ENCODE measurements at places on chromosomes 2 and 18.

DNA sequence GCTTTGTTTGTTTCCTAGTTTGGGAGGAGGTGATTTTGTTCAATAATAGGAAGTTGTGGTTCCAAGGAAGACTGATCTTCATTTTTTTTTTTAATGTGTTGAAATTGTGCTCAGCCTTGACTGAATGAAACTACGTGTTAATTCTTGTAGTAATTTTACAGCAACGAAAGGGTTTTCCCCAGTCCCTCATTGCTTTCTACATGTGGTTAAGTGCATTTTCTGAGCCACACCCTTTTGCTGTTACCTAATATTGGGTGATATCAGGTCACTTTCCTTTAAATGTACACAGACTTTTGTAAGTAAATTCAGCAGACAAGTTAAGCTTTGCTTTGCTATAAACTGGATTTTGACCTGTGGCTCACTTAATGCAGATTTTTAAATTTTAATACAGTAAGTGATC, 73.6 kb downstream of the OTX1 start:
- no peak for DNase-seq

- DNase-seq, result no peak
Measured at GRCh38 chr2:101401906-101402305, 14.6 kb upstream of the CREG2 start.

DNA sequence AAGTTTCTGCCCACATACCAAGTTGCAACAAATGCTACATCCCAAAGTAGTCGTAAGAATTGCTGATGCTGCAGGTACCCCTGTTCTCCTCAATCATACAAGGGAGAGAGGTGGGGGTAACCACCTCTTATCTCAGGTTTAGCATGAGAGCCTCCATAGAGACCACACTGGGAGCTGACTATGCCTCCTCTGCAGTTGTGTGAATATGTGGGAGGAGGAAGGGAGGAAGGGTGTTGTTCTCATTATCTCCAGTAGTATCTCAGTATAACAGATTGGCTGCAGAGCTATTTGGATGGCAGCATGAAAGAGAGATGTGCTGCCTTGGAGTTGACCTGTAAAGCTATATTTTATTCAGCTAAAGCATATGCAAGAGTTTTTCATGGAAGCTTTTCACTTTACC, 690.7 kb downstream of the KCNJ3 start:
- DNase-seq, result no peak

- DNase-seq, result no peak
Measured at GRCh38 chr2:157746234-157746950, 117.7 kb upstream of the ACVR1C start.

- no peak for DNase-seq
Measured at GRCh38 chr2:176068419-176068832, 15.3 kb downstream of the EVX2 start.

GRCh38 chr2:237353215-237353614, 60.7 kb downstream of the COL6A3 start:
- DNase-seq, result no peak

DNA sequence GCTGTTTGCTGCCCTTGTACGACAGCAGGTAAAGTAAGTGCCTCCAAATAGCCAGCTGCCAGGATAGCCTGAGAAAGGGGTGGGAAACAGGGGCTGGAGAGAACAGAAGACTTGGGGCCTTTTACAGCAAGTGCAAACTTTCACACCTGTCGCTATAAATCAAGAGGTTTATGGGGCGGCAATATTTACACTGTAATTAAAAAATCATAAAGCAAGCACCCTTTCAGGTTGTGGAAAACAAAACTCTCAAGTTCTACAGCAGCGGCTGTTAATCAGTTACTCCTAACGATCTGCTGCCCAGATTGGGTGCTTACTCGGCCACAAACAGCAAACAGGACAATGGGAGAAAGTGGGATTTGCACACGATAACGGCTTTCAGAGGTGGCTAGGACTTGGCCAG, 359.5 kb upstream of the ETAA1 start:
- DNase-seq, result no peak

GRCh38 chr2:192775011-192775410, 580.3 kb upstream of the TMEFF2 start:
- no peak for DNase-seq

GRCh38 chr2:197309691-197310231, 819 bp downstream of the ANKRD44 start:
- DNase-seq, result no peak

DNA sequence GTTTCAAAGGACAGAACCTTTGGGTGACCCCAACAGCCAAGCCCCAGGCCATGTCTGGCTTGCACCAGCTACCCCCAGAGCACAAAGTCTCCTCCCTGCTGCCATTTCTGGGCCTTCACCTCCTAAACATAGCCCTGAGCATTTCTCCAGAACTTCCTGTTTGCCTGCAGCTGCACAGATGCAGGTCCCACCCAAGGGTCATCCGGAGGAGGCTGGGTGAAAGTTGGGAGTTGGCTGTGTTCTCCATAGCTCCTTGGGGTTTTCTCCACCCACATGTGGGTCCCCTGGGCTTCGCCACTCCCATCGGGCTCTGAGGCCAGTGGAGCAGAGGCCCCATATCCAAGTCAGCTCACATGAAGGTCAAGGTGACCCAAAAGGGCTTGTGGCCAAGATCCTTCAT, 4.3 kb downstream of the TNP1 start:
- no peak for DNase-seq

- DNase-seq, result no peak
Measured at GRCh38 chr2:227578642-227579041, 20.1 kb upstream of the SCYGR2 start.

DNA sequence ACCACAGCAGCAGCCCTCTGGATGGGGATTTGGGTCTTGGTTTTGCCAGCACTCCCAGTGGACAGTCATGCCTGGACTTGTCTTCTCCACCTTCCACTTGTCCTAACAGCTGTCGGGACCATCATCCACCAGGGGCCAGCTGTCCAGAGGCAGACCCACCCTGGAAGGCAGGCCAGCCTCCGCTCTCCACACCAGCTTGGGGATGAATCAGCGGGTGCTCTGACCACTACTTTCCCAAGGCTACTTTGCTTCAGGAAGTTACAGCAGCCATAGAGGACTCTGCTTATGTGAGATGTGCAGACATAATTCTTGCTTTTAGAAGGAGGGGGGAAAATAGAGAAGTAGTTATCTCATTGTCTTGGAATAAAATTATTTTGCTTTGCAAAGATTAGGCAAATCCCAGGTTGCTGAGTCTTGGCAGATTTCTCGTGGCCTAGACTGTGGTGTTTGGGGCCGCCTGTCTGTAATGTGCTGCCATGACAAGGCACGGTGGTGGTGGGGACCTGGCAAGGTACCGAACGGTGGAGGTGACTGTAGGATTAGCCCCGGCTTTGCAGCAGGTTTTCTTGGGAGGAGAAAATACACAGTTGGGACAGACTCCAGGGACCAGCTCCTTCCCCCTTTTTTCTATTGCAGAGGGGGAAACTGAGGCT, 148.7 kb downstream of the AGAP1 start:
- no peak for DNase-seq

DNA sequence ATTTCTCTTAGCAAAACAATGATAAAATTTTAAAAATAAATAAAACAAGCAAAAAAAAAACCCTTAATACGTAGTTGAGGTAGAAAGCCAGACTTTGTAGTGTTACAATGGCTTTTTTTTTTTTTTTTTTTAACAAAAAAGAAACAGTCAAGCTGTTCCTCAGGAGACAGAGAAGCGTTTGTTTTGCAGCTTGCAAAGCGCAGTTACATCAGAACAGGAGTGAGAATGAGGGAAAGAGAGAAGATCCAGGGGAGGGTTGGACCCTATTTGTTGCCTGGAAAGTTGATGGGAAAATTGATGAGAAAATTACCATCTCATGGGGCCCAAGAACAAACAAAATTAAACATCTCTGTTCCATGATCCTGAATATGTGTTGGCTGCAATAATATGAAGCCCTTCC, 146.5 kb downstream of the NETO1 start:
- DNase-seq, result no peak

DNA sequence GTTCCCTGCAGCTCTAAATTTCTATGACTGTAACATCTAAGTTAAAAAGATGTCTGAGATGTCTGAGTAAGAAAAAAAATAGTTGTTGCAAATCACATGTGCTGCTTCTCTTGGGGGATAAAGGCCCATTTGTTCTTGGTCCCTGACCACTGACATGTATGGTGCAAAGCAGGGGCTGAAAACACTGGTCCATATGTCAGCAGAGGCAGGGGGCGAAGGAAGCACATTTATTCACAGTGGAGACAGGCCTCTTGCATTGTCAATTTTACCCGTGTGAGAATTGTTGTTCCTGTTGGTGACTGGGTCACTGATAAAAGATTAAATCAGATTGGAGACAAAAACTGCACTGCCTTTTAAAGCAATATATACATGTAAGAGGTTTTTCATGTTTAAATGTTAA, 38.8 kb downstream of the PRKCE start:
- DNase-seq, result no peak

GRCh38 chr18:63164396-63164795, 155.2 kb downstream of the BCL2 start:
- DNase-seq, result no peak

DNA sequence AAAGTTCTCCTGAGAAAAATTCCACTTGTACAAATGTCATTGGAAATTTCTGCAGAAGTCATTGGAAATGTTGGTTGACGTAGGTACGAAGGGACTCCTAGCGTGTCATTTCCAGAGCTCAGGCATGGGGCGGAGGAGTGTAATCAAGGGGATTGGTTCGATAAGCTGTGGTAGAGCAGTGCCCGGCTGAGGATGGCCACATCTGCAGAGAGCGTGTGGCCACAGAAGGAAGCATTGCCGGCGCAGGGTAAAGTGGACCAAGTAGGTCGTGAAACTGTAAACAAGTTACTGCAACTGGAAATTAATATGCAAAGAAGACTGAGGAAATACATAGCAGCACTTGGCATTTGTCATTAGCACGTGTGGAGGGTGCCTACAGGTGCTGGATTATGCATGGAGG, 101.8 kb downstream of the DGKD start:
- DNase-seq, result no peak

GRCh38 chr2:241505781-241506201, 2.6 kb downstream of the STK25 start:
- no peak for DNase-seq

GRCh38 chr2:240387669-240388358, 47.6 kb upstream of the GPC1 start:
- DNase-seq, result peak; percentile 95

GRCh38 chr2:239308661-239309397, 92.0 kb downstream of the HDAC4 start:
- DNase-seq, result no peak

- DNase-seq, result no peak
Measured at GRCh38 chr2:202317080-202317857, 51.7 kb downstream of the NOP58 start.

GRCh38 chr2:112251271-112251670, 3.6 kb downstream of the ZC3H8 start:
- no peak for DNase-seq

DNA sequence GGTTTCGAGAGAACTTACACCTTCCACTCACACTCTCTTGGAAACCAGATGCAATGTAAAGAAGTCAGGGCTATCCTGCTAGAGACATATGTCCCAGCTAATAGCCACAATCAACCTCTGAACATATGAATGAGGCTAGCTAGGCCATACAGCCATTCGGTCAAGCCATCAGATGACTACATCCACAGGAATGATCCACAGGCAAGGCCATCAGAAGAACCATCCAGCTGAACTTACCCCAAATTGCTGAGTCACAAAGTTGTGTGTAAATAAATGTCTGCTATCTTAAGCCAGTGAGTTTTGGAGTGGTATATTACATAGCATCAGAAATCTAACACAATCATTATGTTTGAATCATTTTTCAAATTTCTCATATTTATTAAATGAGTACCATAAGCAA, 5.2 kb upstream of the SPAST start:
- peak; percentile 68 for DNase-seq

GRCh38 chr18:22336406-22336805, 81.3 kb downstream of the CTAGE1 start:
- DNase-seq, result no peak

DNA sequence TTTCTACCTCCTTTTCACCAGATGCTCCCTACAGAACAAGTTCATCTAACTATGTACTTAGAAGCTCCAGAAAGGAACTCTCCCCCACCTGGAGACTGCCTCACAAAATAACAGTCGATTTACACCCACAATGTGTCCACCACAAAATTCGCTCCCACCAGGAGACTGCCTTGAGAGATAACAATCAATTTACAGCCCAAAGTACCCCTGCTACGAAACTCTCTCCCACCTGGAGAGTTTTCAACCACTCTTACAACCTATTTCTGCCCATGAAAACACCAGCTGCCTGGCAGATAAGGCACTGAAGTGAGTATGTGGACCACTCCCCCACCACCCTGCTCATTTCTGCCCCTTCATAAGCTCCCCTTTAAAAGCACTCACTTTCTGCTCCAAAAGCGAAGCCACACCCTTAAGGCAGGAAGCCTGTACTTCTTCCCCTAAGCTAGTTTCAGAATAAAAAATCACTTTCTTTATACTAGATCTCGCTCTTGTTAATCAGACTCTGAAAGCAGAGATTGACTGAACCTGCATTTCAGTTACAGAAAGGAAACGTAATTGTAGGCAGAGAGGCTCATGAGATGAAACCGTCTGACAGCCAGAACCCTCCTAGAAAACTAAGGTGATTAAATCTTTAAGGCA, 94.4 kb upstream of the RBBP8 start:
- no peak for DNase-seq

GRCh38 chr2:45046786-45047185, 37.5 kb upstream of the SIX2 start:
- no peak for DNase-seq

GRCh38 chr2:46747297-46747818, 168.2 kb downstream of the MCFD2 start:
- DNase-seq, result no peak

DNA sequence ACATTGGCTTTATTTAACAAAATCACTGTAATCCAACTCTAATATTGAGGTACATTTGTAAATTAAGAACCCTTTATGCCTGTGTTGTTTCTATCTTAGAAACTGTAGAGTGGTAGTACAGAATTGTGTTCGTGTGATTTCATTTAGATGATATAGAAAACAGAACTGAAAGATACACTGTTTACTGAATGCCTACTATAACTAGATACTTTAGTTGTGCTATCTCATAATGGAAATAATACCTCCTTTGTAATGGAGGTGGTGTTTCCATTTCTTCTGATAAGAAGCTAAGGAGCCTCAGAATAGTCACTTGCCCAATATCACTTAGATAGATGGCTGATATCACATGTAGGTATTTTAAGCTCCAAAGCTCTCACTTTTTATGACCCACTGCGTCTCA, 62.5 kb upstream of the UBXN4 start:
- DNase-seq, result no peak
